Chondrocyte (in vitro differentiated cells): ENCODE measurements at places on chromosomes 1 and 21.

DNA sequence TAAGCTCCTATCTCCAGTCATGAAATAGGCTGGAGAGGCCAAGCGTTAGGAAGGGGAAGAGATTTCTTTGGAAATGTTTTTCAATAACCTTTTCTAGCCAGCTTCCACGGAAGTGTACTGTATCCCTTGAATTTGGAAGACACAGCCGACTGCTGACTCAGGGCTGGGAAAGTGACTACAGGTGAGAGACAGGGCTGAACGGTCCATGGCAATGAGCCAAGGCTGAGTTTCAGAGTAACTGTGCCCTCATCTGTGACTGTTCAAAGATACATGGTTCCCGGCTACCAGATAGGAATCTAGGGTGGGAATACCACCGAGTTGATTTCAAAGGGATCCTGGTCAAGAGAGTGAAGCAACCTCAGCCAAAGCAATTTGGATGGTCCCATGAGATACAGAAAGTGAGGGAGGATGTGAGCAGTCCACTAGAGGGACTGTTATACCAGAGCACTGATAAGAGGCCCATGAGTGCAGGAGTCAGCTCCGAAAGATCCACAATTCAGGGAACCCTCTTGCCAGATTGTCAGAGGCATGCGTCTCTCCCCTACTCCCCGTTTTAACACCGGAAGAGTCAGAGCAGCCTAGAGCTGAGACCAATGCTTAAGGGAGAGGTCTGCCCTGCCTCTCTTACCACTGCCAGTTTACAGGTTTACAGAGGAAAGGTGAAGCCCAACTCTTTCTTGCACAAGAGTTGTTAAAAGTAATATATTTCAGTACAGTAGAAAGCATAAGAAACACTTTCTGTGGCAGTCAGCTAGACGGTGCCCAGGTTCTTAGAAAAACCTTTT is 3.2 kb upstream of the KRTAP19-8 start:
- no peak for DNase-seq

GRCh38 chr1:93324486-93325464 is 20.9 kb upstream of the DR1 start:
- no peak for DNase-seq

DNA sequence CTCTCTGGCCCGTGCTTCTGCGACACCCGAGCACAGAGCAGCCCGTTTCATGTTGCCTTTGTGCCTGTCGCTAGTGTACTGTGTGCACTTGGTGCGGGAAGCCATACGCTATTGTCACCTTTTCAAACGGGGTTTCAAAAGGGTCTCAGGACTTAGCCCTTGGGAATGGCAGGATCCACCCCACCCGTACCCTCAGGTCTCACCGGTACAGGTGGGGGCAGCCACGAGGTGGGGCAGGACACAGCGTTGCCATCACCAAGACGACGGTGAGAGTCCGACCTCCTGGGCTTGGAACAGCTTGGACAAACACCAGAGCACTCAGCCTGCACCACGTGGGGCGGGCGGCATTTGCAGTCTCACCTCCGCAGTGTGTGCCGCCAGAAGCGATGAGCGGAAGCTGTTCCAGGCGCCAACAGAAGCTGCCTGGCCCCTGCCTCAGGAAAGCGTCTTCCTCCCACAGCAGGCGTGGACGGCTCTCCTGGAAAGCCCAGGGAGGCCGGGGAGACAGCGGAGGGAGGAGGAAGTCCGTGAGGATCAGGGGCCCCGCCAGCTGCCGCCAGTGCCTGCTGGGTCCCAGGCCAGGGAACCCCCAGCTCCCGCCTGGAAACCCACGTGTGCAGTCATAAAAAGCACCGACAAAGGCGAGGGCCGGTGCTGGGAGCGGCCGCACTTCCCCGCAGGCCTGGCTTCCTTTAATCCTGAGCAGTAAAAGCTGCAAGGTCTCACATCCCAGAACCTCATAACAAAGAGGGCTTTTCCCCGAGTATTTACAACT is 131.3 kb upstream of the ARHGEF16 start:
- DNase-seq: no peak

- DNase-seq: no peak
These were observed 55.0 kb downstream of the HIVEP3 start for GRCh38 chr1:41863718-41864117.

- no peak for DNase-seq
These were observed 206.7 kb upstream of the C1orf174 start for GRCh38 chr1:4106731-4107130.

GRCh38 chr1:234467821-234468220 is 11.2 kb downstream of the TARBP1 start:
- no peak for DNase-seq

GRCh38 chr1:116991171-116991845 is 10.3 kb upstream of the CD101 start:
- DNase-seq: no peak

DNA sequence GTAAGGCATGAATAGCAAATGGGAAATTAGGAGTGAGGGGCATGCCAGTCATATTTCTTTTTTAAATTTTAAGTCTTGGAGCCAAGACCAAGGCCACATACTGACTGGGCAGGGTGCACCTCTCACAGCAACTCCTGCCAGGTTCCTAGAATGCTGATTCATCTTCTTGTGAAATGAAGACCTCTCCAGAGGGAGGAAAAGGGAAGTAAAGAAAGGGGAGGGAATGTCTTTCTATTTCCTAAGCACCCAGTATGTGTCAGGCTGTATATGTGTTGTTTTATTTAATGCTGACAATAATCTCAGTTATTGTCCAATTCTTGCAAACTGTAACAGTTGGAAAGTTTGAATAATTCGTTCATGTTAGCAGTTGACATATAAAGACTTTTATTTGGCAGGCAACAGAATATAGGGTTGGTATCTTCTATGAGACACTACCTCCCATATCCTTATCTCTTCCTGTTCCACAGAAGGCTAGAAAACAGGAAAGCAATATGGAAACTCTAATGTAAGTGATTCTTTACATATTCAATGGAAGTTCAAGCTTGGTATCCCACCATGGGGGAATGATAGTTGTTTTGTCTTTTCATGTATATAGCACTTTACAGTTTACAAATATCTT is 259.1 kb upstream of the USP24 start:
- DNase-seq: no peak

DNA sequence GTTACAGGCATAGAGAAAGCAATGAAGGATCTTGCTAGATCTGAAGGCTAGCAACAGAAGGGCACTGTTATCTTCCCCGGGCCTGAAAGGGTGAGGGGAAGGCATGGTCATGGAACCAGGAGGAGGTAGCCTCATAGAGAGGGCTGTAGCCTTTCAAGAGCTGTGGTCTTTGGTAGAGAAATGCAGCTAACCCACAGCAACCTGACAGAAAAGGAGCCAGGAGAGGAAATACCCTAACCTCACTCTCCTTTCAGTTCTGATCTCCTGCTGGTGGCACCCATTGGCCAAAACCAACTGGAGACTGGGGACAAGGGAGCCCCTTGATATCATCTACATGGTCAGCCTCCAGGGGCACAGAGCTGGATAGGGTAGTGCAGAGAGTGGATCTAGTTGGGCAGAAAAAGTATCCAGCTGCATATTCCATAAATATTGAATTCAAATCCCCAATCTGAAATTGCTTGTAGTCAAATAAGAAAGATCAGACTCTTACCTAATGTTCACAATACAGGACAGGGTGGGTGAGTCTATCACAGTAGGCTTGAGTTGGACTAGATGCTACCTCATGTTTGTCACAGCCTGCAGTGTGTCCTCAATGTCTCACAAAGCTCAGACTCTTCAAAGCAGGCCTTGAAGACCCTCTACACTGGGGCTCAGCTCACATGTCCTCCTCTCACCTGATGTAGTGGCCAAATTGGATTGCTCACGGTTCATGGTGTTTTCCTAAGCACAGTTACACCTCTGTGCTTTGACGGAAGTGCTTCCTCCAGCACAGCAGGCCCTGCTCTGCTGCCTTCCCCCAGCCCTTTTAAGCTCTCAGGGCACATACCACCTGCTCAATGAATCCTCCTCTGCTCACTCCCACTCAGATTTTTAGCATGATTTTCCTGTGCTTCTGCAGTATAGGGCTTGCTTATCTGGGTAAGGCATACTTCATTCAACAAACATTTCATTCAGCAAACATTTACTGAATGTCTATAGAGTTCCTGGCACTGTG is 74.1 kb upstream of the JUN start:
- DNase-seq: no peak

DNA sequence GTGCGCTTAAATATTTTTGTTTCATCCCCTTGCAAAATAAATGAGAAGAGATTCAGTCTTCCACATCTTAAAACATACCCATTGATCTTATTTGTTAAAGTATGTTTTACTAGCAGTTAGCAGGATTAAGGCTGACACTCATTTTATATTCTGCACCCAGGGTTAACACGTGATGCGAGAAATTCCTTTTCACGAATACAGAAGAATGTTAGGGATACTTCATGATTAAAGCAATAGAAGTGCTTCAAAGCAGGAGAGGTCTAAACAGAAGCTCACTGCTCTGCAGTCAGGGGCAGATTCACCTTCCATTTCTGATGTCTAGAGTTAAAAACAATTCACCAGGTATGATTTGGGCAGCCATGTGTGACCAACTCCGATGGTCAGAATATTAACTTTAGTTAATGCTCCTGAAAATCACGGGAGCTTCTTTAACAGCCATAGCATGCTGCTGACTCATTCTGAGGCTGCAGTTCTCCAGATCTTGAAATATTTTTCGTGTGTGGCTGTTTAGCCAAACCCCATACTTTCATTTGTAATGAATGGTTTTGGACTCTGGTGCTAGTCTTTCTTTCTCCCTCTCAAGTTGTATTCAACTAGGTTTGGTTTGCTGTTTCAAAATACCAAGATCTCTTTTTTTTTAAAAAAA is 19.7 kb downstream of the BCAR3 start:
- DNase-seq: no peak

DNA sequence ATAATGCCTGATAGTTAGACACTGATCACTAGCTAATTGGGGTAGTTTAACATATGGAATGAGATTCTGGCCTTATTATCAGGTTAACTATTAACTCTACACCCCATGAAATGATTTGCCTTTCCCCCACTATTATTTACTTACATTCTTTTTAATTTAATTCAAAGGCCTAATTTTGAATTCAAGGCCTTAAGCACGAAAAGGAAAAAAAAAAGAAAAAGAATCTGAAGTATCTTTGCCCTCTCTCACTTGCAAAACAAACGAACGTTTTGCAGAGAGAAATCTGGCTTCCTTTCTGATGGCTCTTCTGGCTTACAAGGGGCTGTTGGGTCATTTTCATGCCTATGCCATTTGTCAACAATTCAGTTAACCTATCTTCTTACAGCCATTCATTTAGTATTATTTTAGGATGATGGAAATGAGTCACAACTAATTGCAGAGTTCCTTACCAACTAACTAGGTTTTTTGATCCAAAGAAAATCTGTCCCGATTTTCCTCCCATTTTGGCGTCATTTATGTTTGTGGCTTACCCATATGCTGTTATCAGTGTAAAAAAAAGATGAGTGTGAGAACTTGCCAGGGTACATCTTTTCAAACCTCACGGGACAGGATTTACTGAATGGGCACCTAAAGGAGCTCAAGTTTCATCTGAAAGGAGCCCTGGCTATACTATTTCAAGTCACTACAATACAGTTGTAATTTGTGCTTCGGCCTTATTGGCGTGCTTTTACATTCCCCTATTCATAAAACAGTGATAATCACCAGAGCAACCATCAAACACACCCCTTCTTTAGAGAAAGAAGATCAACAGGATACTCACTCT is 1.9 kb upstream of the ERRFI1 start:
- no peak for DNase-seq

GRCh38 chr1:145846201-145846612 is 777 bp downstream of the NUDT17 start:
- no peak for DNase-seq

DNA sequence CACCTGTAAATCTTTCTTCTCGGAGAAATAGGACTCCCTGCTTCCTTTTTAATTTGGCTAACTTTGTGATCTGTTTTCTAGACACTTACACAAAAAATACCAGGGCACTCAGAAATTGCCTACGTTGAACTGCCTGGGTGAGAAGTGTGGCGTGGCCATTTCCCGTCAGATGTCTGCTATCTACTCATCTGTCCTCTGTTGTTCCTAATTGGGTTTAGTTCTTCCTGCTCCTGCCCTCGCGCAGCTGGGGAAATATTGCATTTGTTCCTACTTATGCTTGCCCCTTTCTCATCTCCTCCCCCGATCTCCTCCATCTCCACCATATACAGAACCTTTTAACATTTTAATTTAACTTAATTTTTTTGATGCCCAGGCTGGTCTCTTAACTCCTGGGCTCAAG is 55.1 kb downstream of the CD58 start:
- DNase-seq: no peak

GRCh38 chr1:43058056-43058455 is 99.4 kb upstream of the SLC2A1 start:
- no peak for DNase-seq

GRCh38 chr21:37521658-37522057 is 155.1 kb downstream of the DYRK1A start:
- no peak for DNase-seq

DNA sequence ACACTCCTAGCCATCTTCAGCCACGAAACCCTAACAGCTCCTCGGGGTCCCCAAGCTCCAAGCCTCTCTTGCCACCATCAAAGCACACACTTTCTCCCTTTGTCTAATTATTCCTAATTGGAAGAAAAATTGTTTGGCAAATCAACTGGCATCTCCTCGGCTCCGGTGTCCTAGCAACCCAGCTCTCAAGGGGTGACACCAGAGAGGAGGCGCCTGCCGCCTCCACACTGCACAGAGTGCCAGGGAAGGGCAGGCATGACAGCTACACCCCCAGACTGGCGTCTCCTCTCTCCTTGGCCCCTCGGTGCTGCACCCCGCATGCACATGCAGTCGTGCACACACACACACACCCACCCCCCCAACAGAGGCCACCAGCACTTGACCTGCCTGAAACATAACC is 18.2 kb upstream of the GJB5 start:
- no peak for DNase-seq

- DNase-seq: no peak
These were observed 187.7 kb upstream of the CACYBP start for GRCh38 chr1:174812016-174812415.

DNA sequence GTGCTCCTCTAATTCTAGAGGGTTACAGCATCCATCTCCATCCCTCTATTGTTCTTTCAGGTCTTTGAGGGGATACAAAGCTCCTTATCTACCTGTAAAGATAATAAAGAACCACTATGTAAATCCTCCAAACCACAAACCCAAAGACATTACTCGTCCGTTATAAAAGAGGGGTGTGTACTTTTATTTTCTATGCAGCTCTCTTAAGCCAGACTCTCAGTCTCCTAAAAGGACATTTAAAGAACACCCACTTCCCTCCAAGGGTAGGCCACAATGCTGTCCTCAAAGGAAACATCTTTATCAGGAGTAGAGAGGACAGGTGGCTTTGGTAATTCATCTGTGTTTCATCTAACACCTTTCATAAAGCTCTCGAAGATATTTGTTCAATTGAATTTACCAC is 67.9 kb upstream of the DYNLT5 start:
- DNase-seq: no peak

- DNase-seq: no peak
These were observed 389.0 kb upstream of the USP24 start for GRCh38 chr1:55604179-55604578.
